Suprapubic skin (tissue), 4 donors: ENCODE measurements at places on chromosomes 6 and 20.

GRCh38 chr6:165186041-165186440 lies 123.4 kb downstream of the C6orf118 start:
- DNase-seq: no peak

DNA sequence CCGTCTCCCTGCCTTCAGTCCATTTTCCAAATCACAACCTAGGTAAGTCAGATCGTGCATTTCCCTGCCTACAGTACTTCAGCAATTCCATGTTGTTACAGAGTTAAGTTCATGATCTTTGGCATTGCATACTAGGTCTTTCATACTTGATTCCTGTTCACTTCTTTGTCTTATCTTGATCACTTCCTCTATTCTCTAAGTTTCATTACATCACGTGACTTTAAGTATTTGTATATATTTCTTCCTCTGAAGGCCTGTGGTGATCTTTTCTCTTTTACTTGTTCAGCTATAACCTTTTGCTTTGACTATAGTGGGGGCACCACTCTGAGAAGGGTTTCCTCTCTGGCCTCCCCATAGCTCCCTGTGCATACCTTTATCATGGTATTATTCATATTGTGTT lies 100.2 kb downstream of the TRMT11 start:
- DNase-seq: no peak

DNA sequence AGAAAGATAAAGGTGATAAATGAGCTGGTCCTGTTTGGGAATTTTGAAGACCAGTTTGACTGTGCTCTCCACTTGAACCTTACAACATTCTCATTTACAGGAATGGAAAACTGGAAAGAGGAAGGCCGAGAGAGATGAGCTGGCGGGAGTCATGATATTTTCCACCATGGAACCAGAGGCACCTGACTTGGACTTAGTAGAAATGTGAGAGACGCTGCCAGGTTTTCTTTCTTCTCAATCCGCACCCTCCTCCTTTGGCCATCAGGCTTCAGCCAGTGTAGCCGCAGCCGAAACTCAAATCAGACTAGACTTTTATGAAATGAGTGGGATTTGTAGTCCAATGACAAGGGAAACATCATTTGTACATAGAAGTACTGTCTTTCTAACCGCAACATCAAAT lies 54.7 kb upstream of the SYNJ2 start:
- no peak for DNase-seq

GRCh38 chr6:167517254-167517916 lies 192.5 kb downstream of the TTLL2 start:
- DNase-seq: no peak

DNA sequence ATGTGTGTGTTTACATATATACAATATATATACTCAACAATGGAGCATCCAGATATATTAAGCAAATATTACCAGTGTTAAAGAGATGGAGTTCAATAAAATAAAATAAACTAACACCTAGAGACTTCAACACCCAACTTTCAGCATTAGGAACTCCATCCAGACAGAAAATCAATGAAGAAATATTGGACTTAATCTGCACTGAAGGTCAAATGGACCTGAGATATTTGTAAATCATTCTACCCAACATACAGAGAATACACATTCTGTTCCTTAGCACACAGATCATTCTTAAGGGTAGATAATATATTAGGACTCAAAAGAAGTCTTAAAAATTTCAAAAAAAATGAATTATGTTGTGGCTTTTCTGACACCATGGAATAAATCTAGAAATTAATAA lies 832.3 kb upstream of the ADGRB3 start:
- no peak for DNase-seq

DNA sequence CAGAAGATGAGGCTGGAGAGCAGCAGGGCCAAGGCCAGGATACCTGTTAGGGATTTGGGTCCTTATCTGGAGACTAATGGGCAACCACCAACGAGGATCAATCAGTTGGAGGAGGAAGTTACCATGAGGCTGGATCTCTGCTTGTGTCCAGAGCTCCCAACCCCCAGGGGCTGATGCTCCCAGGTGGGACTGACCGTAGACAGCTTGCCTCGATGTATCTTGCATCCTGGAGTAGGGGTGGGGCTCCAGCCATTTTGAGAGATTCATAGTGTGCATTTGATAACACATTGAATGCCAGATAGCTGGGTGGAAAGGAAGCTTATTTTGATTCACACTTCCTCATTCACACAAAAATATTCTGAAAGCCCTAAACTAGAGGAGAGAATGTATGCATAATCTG lies 4.6 kb upstream of the RFPL4B start:
- DNase-seq: no peak

- DNase-seq: no peak
Measured at GRCh38 chr6:16799279-16800193, 38.3 kb upstream of the ATXN1 start.

DNA sequence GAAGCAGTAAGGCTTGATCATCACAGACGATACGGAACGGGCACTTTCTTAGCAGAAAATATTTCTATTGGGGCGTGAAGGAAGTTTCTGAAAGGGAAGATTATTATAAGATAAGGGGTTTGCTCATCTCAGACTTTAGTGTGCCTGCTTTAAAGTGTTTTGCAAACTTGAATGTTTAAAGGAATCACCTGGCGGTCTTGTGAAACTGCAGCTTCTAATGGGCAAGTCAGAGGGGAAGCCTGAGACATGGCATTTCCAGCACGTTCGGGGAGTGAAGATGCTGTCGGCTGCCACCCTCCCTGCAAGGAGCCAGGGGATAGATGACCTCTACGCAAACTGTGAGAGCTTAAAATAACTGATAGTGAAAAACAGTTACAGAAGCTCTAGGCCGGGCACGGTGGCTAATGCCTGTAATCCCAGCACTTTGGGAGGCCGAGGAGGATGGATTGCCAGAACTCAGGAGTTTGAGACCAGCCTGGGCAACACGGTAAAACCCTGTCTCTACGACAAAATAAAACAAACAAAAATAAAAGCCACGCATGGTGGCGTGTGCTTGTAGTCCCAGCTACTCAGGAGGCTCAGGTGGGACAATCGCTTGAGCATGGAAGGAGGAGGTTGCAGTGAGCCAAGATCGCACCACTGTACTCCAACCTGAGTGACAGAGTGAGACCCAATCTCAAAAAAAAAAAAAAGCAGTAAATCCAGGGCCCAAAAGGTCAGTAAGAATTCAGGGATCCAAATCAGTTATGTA lies 2.3 kb upstream of the KIF16B start:
- no peak for DNase-seq

DNA sequence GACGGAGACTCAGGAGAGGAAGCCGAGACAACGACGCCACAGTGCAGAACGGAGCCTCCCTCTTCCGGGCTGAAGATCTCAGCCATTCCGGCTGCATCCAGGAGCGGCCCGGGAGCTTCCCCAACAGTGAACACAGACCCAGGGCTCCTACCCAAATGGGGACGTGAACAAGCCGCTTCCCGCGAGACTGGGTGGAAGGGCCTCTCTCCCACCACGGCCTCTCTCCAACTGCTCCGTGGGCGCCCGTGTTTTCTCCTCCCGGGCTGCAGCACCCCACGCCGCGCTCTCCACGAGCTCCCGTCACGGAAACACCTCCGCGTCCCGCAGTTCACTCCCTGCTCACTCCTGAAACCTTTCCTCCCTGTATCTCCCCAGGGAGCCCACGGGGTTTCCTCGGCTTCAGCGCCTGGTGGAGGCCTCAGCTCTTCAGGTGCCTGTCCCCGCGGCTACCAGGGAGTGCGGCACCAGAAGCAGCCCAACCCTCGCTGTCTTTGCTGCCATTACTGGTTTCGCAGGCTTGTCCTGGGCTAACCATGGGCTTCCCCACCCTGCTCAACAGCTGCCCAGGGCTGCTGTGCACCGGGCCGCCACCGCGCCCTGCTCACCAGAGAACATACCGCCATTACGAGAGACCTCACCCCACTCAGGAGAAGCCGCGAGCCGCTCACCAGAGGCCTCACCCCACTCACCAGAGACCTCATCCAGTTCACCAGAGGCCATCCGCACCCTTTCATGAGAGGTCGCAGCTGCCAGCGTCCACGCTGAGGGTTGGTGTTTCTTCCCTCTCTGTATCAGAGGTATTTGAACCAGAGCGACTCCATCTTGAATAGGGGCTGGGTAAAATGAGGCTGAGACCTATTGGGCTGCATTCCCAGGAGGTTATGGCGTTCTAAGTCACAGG lies 922.8 kb downstream of the QKI start:
- no peak for DNase-seq

- DNase-seq: no peak
Measured at GRCh38 chr6:156952401-156952800, 175.2 kb downstream of the ARID1B start.

GRCh38 chr6:70557998-70558397 lies 8.7 kb upstream of the SDHAF4 start:
- DNase-seq: no peak

GRCh38 chr6:132381381-132381780 lies 19.9 kb downstream of the MOXD1 start:
- no peak for DNase-seq
